ENCODE measurements at places on chromosomes 2 and 18. TPM values are rescaled to one million over a fixed set of nuclear protein-coding genes. Genes with fewer than 3 reads are reported as not detected.

Gene ST8SIA3
- total RNA-seq: not detected

Gene AFF3
- total RNA-seq: 0.04 TPM

Gene REG1B
- not detected for total RNA-seq

Gene DNER
- total RNA-seq: 1.1 TPM

Gene IL36G
- 0.62 TPM for total RNA-seq

Gene PPP3R1
- 21.8 TPM for total RNA-seq

Gene GCKR
- total RNA-seq: not detected

Gene SERPINB2
- 9.9 TPM for total RNA-seq

Gene FANCL
- total RNA-seq: 18.3 TPM

Gene IAH1
- 46.8 TPM for total RNA-seq

Gene KIAA2012
- total RNA-seq: not detected

Gene MOCOS
- 5.1 TPM for total RNA-seq

Gene SRSF7
- total RNA-seq: 148 TPM

Gene CCBE1
- 13.9 TPM for total RNA-seq
